ENCODE measurements at places on chromosomes 1 and 21. TPM values are rescaled to one million over a fixed set of nuclear protein-coding genes. Genes with fewer than 3 reads are reported as not detected.

The UMODL1 gene
- total RNA-seq, result 0.13 TPM

The MFAP2 gene
- not detected for total RNA-seq

The CDCA8 gene
- 0.60 TPM for total RNA-seq

The MEX3A gene
- total RNA-seq, result not detected

The NOC2L gene
- 115 TPM for total RNA-seq

The GUCA2B gene
- total RNA-seq, result not detected

The LAX1 gene
- total RNA-seq, result not detected

The F5 gene
- total RNA-seq, result 0.07 TPM

The ACOT11 gene
- 1.5 TPM for total RNA-seq

The LMX1A gene
- not detected for total RNA-seq

The OPRD1 gene
- total RNA-seq, result 0.24 TPM

The AMY1C gene
- total RNA-seq, result not detected

The VANGL1 gene
- total RNA-seq, result 1.1 TPM

The ARHGEF16 gene
- total RNA-seq, result 1.2 TPM

The TSACC gene
- not detected for total RNA-seq

The TMEM61 gene
- total RNA-seq, result not detected

The TBX15 gene
- total RNA-seq, result 260 TPM

The LDLRAD2 gene
- total RNA-seq, result not detected

The MAP3K21 gene
- total RNA-seq, result 0.31 TPM

The SORT1 gene
- total RNA-seq, result 155 TPM

The GBP4 gene
- total RNA-seq, result 5.6 TPM

The S100A8 gene
- 17.7 TPM for total RNA-seq

The CTBS gene
- total RNA-seq, result 4.9 TPM

The PLPPR5 gene
- total RNA-seq, result not detected

The KRTAP10-12 gene
- total RNA-seq, result not detected

The VSIG8 gene
- not detected for total RNA-seq

The ADCY10 gene
- 1.2 TPM for total RNA-seq

The PSEN2 gene
- 27.6 TPM for total RNA-seq

The INAVA gene
- not detected for total RNA-seq

The ANXA9 gene
- total RNA-seq, result not detected

The GJA8 gene
- not detected for total RNA-seq

The S100A7A gene
- total RNA-seq, result not detected

The ATP5PF gene
- 306 TPM for total RNA-seq

The DDR2 gene
- total RNA-seq, result 9.8 TPM

The CYP4A22 gene
- 0.47 TPM for total RNA-seq

The C1orf141 gene
- total RNA-seq, result not detected

The ADAMTSL4 gene
- 14.9 TPM for total RNA-seq

The HAO2 gene
- not detected for total RNA-seq

The SPRR1B gene
- not detected for total RNA-seq

The DHX9 gene
- total RNA-seq, result 58.8 TPM

The OR2L8 gene
- total RNA-seq, result not detected

The HRNR gene
- total RNA-seq, result not detected
